Left renal pelvis (tissue), 4 donors: ENCODE measurements at places on chromosomes 4 and X.
A peak's percentile ranks its signal among the peaks of the same experiment; 100 is the strongest.

GRCh38 chr4:3019145-3019846 lies 55.0 kb downstream of the HTT-AS start:
- no peak for DNase-seq

DNA sequence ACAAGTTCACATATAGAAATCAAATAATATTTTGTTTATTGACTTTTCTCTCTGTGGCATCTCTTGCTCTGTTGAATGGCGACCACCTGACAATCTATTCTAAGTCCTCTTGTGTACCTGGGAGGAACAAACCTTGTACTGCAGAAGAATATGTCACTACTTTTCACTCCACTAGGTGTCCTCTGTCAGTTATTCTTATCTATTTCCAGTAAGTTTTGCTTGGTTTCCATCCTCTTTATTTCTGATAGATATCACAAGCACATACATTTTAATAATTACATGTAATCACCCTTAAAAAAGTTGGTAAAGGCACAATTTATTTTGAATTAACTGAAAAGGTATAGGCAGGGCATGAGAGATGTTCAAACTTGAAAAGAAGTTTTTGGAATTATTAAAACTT lies 238.4 kb downstream of the SNCA start:
- DNase-seq, result no peak

- no peak for DNase-seq
These were observed 336.3 kb upstream of the BMP3 start for GRCh38 chr4:80694171-80694570.

DNA sequence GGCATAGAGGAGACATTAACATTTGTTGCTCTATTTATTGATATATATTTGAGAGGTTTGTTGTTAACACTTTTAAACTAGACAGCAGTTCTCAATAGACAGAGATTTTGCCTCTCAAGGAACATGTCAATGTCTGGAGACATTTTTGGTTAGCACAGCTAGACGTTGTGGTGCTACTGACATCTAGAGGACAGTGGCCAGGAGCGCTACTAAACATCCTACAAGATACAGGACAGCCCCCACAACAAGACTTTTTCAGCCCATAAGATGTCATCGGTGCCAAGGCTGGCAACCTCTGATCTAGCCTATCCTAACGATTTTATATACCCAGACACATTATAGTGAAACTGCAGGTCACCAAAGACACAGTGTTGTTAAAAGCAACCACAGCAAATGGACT lies 18.4 kb upstream of the CTSO start:
- no peak for DNase-seq

DNA sequence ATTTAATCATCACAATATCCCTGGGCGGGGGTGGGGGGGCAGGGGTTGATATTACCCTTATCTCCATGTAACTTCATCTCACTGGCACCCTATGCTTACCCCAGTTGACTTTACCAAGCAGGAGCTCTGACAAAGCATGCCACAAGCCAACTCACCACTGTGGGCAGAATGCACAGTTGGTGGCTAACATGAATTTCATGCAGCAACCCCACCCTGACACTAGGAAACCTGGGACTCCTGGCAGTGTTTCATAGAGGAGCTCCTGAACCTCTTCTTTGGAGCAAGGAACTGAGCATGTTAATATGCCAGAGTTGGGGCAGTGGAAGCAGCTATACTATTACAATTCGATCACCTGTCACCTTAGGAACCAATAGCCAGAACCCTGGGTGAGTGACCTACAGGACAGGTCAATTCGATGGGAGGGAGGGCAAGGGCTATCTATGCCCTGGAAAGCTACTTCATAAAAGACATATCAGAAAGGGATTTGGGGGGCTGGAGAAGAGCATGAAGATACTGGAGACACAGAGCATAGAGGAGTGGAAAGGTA lies 97.2 kb upstream of the ACSL4 start:
- no peak for DNase-seq

DNA sequence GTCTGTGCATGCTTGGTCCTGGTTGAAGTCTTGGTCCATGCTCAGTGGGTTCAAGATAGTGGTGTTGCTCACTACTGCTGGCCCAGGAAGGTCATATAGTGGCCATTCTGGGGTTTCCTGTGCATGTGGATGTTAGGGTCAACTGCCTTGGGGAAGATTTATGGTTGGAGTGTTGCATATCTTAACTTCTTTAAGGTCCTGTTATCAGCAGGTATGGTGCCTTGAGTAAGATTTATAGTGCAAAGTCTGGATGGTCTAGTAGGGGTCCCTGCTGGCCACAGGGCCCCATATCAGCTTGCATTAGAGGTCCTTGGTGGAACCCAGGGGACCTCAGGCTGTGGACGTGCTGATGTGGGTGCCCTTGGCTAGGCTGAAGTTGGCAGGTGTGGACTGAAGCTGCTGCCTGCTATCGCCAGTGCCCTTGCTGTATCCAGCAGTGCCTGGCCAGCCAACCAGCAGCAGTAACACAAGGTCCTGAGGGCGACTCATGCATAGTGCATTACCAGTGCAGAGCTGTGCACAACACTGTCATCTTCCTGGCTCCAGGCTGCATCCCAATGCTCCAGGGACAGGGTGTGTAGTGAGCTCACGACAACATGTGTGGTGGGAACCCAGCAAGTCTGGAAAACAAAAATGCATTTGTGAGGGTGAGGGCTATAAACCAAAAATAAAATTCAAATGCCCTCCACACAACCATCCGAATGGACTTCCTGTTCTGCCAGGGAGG lies 61.0 kb downstream of the BEX3 start:
- DNase-seq, result no peak

- DNase-seq, result peak; percentile 8
These were observed 93.7 kb upstream of the TRPC3 start for GRCh38 chr4:122045533-122045932.
